ENCODE measurements at places on chromosomes 5 and 9.

DNA sequence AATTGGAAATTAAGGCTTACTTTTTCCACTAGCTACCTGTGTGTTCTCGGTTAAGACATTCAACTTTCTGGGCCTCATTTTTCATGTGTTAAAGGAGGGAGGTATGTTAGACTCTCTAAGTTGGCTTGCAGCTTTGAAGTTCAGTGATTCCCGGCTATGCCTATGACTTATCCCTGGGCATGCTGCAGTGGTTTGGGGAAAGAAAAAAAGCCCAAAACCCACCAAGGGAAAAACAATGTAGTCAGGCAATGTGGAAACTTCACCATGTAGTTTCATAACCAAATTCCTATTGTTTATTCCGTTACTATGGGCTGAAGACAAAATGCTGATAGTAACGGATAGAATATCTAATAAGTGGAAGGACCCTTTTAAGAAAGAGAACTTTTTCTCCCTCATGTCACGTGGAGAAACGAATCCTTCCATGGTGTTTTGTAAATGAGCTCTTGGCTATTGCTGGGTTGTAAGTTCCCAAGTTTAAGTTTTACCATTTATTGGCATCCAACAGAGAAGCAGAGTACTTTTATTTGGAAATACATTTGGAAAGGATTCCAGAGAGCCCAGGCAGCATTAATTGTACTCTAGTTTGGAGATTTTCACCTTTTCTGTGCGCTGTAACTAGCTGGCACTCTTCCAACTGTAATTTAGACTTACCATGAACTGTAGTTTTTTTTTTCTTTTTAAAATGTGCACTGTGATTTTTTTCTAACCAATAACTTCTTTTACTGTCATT lies 84.9 kb upstream of the MPDZ start:
- peak; percentile 26 for DNase-seq

DNA sequence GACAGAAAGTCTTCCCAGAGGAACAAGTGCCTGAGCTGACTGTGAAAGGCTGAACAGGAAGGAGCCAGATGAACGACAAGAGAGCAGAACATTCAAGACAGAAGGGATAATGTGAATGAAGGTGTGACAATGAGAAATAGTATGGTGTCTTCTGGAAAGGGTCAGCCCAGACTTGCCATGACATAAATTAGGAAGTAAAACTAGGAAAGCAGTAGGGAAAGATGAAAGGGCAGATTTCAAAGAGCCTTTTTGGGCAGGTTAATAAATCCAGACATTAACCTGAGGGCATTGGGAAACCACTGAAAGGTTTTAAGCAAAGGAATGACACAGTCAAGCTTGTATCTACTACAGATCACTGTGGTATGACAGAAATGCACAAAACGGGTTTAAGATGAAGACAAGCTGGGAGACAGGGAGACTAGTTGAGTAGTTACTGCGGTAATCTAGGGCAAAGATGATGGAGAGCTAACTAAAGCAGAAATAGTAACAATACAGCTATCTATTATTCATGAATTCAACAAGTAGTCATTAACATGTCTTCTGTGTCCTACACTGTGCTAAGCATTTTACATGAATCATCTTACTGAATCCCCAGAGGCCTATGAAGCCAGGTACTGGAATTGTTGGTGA lies 580.9 kb upstream of the WWC1 start:
- peak; percentile 28 for DNase-seq

DNA sequence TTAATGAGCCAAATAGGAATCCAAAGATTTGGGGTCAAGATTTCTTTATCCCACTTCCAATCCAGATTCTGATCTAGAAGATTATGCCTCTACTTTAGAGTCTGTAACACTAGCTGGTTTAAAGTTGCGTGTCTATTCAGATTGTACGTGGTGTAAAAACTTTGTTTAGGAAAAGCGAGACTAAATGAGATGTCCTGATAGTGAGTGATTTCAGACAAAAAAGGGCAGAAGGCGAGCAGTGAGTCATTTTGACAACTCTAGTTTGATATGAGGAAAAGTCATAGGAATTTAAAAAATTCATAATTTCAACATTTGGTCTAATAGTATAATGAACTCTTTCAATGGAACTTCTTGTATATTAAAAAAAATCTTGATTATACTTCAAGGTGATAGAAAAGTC lies 119.6 kb upstream of the KLF9 start:
- DNase-seq, result no peak

GRCh38 chr9:107684224-107684623 lies 194.7 kb upstream of the KLF4 start:
- DNase-seq, result peak; percentile 64

- DNase-seq, result no peak
Measured at GRCh38 chr5:72467461-72467860, 39.7 kb downstream of the ZNF366 start.

DNA sequence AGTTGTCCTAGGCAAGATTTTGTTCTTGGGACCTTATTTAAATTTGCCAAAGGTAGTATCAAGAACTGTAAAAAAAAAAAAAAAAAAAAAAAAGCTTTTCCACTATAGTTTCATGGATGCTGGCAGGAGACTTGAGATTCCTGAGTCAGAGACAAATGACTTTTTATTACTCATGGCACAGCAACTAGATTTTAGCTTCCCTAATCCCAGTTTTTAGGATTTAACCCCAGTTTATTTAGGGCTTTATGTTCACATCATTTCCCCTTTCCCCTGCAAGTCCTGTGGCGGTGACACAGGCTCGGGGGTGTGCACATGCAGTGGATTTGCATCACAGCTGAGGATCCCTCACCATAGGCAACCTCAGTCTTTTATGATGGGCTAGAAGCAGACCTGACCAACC lies 144.9 kb downstream of the GOLPH3 start:
- peak; percentile 83 for DNase-seq

- peak; percentile 75 for DNase-seq
Measured at GRCh38 chr5:151825445-151825844, 53.7 kb downstream of the G3BP1 start.

DNA sequence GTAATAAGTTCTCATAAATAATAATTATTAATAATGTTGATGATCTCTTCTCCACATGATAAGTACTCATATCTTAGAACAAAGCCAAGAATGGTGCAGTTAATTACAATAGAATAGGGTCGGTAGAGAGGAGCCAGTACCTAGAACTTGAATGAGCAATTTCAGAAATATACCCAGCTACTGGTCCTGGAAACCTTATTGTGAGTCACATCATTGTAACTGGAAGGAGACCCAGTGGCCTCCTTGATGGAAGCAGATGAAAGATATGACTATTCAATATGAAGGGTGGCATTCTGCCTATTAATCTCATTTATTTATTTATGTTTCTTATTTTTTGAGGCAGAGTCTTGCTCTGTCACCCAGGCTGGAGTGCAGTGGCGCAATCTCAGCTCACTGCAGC lies 37.7 kb upstream of the SHOC1 start:
- no peak for DNase-seq

Measured in fibroblast of mammary gland (primary cell).